Left cardiac atrium (tissue), 4 donors: ENCODE measurements at places on chromosomes 2 and 18.

DNA sequence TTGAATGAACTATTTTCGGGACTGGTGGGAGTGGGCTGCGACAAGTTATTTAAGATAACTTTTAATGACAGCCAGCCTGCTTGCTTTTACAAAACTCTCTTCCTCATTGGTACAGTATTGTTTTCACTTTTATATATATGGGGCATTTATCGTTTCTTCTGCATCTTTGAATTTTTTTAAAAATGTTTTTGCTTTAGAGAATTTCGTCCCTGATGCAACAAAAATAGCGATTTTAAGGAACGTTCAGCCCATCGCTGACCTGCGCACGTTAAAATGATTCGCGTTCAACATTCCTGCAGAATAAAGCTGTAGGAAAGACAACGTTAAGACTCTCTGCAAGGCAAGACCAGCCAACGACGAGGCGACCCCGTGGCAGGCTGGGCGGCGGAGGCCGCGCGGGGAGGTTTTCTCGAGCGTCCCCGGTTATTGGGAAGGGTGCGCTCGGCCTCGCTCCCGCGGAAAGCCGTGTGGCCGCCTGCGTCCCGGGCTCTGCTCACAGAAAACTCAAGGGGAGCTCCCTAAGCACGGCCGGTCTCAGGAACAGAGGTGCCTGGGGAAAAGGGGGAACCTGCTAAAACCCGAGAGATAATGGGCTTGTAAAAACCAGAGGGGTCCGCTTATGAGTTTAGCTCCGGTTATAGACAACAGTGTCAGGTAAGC lies 3.0 kb downstream of the PAX8 start:
- no peak for DNase-seq

DNA sequence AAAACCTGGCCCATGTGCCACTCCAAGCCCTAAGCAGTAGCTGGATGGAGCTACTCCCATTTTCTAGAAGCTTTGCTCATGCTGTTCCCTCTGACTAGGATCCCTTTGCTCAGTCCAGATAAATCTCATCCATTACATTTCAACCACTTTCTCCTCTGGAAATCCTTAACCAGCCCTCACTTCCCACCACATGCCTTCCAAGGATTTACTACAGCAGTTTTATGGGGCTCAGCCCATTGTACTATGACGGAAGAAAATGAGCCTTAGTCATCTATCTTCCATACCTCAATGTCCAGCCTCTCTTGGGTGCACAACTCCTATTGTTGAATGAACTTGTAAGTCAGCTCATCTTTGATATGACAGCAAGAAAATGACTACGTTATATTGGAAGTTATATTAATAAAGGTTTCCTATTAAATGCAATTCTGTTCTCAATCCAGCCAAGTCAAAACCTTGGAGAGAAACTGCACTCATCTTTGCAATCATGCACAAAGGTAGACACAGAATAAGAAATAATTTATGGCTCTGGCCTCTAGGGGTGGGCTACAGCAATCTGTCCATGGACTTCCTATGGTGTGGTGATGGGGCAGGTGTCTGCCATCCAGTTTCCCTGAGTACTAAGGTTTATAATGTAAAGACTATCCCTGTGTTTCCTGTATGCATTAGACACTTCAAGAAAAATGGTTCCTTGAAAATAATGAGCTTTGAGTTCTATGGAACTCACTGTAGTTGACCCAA lies 3.4 kb downstream of the B4GALT6 start:
- DNase-seq: no peak

- peak; percentile 33 for DNase-seq
Measured at GRCh38 chr18:36309436-36310391, 12.2 kb downstream of the FHOD3 start.

- DNase-seq: no peak
Measured at GRCh38 chr2:192411755-192412154, 217.0 kb upstream of the TMEFF2 start.

DNA sequence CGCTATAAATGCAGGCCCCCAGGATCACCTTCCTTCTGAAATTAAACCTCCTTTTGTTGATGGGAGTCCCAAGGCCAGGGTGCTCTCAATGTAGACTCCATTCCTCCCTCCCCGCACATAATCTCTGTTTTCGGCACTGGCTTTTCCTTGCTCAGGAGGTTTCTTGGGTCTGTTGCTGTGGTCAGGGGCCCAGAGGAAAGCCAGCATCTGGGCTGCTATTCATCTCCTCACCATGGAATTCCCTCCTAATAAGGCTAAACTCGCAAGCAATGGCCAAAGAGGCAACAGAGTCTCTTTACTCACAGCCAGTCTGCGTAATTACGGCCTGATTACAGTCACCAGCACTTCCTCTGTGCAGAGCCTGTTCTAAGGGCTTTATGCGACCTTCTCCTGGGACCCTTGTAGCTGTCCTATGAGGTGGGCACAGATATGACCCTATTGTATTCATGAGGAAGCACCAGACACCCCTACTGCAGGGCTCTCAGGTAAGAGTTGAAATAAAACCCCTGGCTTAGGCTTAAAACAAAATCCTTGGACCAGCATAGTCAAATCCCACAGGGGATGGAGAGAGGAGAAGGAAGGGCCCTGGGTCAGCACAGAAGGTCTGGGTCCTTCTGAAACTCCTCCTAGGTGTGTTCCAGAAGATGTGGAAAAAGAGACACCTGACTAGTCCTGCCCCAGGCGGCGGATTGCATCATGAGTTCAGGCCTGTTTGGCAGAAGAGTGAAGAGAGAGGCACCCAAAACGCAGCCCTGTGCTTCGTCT lies 105.0 kb upstream of the SH3BP4 start:
- DNase-seq: no peak

GRCh38 chr2:231683292-231684235 lies 24.8 kb upstream of the PTMA start:
- no peak for DNase-seq

DNA sequence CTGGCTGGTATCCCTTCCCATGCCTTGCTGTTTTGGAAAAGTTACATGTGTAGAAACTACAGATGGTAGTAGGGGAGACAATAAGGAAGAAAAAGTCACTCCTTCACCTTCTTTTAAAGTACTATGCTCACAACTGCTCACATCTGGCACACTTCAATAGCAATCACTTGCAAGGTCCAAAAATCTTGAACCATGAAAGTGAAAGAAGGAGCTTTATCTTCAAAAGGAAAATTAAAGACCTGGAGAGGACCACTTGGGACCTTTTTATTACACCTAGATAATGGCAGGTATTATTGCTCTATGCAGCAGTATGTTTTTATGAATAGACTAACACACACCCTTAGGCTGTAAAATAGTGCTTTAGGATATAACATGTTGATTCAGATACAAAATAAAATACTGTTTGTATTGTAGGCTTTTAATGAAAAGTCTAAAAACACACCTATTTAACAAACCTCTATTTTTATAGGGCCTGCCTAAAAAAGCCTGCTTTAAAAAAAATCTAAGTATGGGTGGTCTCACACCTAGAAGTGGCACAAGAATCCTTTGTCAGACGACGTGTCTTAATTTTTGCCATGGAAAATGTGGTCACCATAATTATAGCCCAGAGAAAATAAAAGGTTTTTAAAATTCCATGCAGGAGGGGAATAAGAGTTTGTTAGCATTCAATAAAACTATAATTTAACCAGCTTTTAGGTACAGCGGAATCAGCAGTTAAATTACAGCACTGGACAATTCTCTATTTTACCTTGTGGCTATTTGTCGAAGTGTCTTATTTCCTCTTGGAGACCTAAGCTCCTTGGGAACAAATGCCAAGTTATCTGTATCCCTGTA lies 124.0 kb downstream of the BCL2 start:
- no peak for DNase-seq

DNA sequence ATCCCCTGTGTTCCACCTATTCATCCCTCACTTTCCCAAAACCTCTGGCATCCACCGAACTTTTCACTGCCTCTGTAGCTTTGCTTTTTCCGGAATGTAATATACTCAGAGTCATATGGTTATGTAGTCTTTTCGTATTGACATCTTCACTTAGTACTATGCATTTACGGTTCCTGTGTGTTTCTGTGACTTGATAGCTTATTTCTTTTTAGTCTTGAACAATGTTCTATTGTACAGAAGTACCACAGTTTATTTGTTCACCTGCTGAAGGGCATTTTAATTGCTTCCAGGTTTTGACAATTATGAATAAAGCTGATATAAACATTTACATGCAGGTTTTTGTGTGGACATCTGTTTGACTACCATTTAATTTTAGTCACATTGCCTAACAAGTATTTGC lies 154.7 kb upstream of the DOK6 start:
- no peak for DNase-seq

GRCh38 chr2:73205611-73206010 lies 3.2 kb downstream of the NOTO start:
- no peak for DNase-seq

- no peak for DNase-seq
Measured at GRCh38 chr18:47995654-47996053, 65.2 kb upstream of the SMAD2 start.

GRCh38 chr2:144470816-144471215 lies 49.1 kb downstream of the ZEB2 start:
- DNase-seq: no peak

DNA sequence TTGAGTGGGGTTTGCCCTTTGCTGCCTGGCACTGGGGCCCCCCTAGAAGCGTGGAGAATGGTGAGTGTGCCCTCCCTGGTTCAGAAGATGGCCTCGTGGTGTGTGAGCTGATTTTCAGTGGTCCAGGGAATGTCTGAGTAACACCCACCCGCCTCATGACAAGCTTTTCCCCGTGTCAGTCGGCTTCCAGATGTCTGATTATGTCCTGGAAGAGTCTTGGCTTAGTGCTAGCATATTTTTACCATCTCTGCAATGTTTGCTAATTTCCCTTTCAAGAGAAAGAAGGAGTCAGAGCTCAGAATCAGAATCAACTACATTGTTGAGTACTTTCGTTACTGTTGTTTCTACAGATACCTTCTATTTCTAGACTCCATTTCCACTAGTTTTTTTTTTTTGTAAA lies 214.7 kb downstream of the SEPTIN10 start:
- no peak for DNase-seq

DNA sequence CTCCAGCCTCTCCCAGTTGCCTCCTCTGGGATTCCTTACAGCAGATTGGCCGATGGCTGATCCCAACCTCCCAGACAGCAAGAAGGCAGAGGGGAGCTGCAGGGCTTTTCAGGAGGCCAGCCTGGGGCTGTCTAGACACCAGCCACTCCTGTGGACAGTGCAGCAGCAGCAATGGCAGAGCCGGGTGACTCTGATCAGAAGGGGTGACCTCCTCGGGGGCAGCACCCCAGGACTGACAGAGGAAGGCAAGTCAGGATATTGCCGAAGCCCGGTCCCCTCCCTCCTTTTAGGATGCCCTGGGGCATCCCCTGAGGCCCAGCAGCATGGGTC lies 84.5 kb downstream of the INHBB start:
- DNase-seq: no peak

DNA sequence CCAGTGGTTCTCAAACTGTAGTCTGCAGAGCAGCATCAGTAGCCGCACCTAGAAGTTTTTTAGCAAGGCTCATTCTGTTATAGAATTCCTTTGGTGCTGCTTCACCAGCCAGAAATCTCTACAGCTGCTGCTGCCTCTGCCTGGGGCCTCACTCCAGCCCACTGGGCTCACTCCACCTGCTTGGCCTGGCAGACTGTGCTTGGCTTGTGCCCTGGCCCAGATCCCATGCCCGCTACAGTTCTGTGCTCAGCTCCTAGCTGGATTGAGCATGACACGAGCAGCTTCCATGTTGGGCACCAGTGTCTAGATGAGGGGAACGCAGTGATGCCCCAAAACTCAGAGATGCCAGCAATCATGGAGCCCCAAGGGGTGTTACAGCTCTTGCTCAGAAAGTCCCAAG lies 22.6 kb downstream of the MAPK4 start:
- DNase-seq: no peak

- DNase-seq: no peak
Measured at GRCh38 chr2:94993176-94994062, 32.1 kb upstream of the MAL start.

GRCh38 chr2:157256626-157257025 lies 879 bp upstream of the GALNT5 start:
- DNase-seq: no peak

GRCh38 chr2:120761164-120761861 lies 25.6 kb downstream of the GLI2 start:
- DNase-seq: no peak

- no peak for DNase-seq
Measured at GRCh38 chr2:205692104-205692503, 9.8 kb downstream of the NRP2 start.

DNA sequence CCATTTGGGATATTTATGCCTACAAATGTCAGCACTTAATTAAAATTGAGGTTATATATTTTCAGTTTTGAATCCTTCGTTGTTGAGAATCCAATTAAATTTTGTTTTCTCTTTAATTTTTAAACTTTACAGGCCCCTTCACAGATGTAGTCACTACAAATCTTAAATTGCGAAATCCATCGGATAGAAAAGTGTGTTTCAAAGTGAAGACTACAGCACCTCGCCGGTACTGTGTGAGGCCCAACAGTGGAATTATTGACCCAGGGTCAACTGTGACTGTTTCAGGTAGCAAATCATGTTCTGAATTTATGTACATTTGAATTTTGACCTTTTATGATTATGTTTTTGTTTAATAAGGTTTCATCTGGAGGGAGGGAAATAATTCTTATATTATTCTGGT lies 17.9 kb downstream of the VAPA start:
- DNase-seq: no peak

DNA sequence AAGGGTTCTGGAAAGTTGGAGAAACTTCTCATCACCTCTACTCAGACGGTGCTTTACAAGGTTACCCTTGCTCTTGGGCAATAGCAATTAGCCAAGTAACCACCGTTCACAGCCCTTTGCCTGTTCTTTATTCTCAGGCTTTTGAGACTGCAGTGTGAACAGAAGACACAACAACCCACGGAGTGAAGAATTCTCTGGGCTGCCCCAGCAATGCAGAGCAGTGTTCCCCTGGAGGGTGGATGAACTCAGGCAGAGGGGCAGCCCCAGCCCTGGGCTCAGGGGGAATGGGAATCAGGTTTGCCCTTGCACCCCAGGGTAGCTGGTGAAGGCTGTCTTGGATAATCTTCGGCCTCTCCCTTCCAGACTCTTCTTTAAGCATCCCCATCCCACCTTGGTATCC lies 69.1 kb downstream of the MCFD2 start:
- DNase-seq: no peak

- peak; percentile 71 for DNase-seq
Measured at GRCh38 chr18:75679331-75679730, 251.8 kb upstream of the SMIM21 start.

DNA sequence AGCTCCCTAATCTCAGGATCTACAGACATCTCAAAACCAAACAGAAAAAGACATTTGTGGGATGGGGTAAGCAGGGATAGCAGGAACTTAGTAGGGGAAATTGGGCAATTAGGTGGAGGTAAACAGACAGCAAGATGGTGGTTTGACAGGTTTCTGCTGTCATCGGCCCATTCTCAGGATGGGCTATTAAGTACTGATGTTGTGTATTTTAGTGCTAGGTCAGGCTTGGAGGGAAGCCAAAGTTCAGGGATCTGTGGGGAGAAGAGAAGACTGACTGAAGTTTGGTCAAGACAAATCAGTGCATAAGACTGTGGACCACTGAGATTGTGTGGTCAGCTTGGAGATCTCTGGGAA lies 96.8 kb upstream of the THUMPD2 start:
- DNase-seq: no peak

DNA sequence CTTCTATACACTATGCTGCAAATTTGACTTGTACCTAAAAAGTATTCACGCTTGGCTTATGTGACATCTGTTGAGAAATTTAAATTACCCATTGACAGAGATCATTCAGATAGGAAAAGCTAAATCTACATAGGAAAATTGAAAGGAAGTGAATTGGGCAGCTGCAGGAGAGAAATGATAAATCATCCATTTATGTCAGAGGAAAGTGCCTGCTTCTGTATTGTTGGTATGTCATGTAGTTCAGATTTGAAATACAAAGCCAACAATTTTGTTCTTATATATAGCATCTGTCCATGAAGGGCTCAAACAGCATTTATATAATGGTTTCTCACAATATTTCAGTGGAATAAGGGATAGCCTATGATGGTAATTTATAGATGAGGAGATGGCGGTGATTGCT lies 17.6 kb downstream of the LINC00305 start:
- no peak for DNase-seq
